Colonic mucosa (tissue), 4 donors: ENCODE measurements at places on chromosomes 5 and 9.

DNA sequence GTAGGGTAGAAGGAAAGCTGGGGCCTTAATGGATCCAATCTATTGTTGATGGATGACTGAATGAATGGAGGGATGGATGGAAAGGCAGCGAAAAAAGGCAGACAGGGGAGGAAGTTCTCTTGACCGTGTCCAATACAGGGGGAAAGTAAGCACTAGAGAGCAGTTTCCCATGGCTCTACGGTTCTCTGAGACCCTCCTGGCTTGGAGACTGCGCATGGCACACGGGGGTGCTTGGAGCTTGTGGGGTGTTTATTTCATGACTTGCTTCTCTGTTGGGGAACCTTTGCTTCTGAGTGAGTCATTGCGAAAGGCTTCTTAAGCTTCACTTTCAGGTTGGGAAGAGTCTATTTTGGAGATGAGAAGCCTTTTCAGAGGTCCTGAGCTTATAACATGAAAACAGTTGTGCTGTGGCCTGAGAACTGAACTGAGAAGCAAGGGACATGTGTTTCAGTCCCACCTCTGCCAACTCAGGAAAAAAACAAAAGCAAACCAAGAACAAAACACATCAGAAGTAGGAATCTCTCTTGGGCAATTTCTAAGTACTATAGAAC is 12.8 kb upstream of the TEX48 start:
- no peak for DNase-seq

- DNase-seq, result no peak
Measured at GRCh38 chr5:57956636-57957035, 474.0 kb upstream of the ACTBL2 start.

DNA sequence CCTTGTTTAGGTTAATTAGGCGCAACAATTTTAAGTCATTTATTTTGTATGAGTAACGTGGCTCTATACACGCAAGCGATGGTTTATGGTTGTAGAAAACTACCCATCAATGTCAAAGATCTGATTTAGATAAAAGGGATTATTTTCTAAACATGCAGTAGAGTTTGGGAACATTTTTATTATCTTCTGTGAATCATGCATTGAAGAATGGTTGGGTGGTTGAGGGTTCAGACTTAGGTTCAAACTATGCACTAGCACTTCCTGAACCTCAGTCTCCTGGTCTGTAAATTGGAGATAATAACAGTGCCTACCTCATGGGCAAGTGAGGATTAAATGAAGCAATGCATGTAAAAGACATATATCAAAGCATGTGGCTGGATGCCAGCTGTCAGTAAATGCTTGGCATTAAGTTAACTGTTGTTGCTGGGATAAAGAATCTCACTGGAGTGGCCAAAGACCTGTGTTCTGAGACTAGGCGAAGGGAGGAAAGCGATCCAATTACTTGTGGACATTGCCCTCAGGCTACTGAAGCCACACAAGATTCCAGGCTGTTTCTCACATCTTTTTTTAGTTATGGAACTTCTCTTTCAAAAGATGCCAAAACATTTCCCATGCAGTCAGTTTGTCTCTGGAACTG is 1.1 kb upstream of the OTULINL start:
- DNase-seq, result peak; percentile 68

- no peak for DNase-seq
Measured at GRCh38 chr9:17580119-17580518, 1.3 kb downstream of the SH3GL2 start.

- DNase-seq, result peak; percentile 48
Measured at GRCh38 chr5:10563110-10563944, 543 bp upstream of the ANKRD33B start.

- no peak for DNase-seq
Measured at GRCh38 chr9:93126151-93126781, 7.8 kb downstream of the NINJ1 start.

GRCh38 chr9:21555911-21556310 is 73.8 kb upstream of the IFNE start:
- DNase-seq, result no peak

- no peak for DNase-seq
Measured at GRCh38 chr5:78779771-78780616, 131.4 kb upstream of the LHFPL2 start.

GRCh38 chr5:81630684-81631083 is 120.2 kb downstream of the SSBP2 start:
- DNase-seq, result no peak

- DNase-seq, result peak; percentile 89
Measured at GRCh38 chr9:129383019-129383560, 205.0 kb upstream of the IER5L start.

DNA sequence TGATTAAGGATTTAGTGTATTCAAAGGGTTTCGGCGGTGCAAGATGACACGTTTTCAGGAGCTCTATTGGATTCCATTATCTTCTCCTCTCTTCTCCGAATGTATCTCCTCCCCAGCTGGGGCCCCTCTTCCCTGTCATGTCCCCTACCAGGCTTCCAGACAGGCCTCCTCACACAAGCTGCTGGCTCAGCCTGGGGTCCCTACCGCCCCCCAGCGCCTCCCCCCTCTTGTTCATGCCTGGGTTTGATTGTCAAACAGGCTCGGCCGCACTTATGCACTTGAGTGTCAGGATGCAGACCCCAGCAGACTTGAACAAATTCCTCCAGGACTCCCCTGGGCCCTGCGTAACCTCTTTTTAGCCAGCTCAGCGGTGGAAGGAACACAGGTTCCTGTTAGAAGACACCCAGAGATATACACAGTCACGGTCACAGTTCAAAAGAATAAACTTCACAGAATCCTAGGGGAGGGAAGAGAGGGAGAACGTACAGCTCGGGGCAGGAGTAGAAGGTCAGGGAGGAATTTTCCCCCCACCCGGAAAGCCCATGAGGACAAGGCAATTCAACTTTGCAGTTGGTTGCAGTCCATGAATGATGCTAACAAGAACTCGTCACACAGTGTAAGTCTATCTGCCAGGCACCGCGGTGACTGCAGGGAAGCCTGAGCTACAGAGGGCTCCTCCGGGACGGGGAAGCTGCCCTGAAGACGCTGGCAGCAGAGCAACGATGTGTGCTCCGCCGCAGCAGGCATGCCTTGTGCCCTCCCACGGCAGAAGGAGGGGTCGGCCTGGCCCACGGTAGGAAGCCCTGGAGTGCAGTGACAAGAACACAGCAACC is 560.0 kb downstream of the BNC2 start:
- DNase-seq, result no peak

- DNase-seq, result no peak
Measured at GRCh38 chr5:157252711-157253465, 13.0 kb upstream of the CYFIP2 start.

DNA sequence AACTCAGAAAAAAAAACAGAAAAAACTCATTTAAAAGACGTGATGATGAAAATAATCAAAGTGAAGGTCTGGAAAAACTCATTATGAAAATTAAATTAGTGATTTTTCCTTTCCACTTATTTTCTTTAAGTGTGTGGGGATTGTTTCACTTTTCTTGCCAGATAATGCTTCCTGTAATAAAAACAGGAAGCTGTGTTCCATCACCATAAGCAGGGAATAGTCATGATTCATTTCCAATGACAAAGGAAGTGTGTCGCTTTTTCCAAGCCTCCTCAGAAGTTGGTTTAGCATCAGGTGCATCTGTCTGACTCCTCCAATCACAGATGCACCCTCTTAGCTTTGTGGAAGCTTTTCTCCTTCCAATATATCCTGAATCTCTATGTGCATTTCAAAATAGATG is 2068.7 kb downstream of the MAT2B start:
- DNase-seq, result no peak

GRCh38 chr5:144130306-144130705 is 40.2 kb downstream of the YIPF5 start:
- no peak for DNase-seq

DNA sequence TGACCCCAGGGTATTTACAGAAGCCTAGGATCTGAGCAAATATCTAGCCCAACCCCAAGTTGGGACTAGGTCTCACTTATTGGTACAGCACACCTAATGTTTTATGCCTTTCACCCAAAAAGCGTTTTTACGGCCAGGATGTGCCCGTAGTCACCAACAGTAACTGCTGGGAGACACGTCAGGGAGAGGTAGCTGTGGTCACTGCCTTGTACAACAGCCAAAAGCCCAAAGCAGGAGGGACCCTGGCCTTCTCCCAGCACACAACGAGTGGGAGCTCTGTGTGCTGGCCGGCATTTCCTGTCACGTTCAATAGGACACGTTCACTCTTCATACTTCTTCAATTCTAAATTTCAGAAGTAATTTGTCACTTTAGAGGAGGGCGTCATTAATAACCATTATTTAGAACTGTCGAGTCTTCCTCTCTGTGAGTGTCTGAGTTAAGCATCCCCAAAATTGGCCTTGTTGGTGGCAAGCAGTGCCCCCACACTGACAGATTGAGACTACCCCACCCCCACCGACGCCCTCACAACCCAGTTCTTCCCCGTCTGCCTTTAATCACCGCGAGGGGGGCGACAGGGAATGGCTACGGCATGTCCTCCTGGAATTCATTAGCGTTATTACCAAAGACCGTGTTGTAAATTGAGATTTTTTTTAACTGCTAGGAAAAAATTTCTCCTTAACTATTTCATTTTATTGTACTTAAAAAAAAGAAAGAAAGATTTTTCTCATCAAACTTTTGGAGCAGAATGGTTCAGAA is 80.7 kb downstream of the MVB12B start:
- no peak for DNase-seq

- peak; percentile 11 for DNase-seq
Measured at GRCh38 chr9:93670208-93671019, 94.0 kb downstream of the PHF2 start.

DNA sequence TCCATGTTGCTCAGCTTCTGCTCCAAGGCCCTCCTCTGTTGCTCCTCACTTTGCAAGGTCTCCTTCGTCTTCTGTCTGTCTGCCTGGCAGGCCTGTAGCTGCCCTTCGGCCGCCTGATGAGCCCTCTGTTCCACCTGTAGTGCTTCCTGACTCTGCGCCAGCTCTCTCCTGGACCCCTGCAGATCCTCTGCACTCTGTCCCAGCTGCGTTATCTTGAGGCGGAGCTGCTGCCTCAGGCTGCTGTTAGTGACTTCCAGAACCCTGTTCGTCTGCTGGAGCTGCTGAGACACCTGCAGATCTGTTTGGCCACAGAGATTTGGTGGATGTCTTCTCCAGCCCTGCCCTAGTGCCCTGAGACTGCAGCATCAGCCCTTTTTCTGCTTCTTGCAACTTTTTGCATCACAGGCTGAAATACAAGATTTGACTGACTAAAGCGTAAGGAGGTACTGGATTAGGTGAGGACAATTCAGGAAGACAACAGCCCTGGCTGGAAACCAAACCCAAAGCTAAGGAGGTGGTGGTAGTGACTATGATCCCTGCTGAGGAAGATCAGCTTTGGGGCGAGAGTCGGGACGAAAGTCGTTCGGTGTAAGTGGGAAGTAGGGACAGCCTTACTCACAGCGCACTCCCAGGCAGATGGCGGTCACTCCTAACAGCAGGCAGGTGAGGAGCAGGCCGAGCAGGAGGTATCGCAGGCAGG is 2.1 kb downstream of the CD72 start:
- DNase-seq, result no peak
